ENCODE measurements at places on chromosomes 12 and 14. TPM values are rescaled to one million over a fixed set of nuclear protein-coding genes. Genes with fewer than 3 reads are reported as not detected.

The TMX1 gene
- total RNA-seq = 60.7 TPM

- DNase-seq = no peak
These were observed 142.5 kb downstream of the TMX1 start for GRCh38 chr14:51382506-51382905.

The ATL1 gene
- 5.3 TPM for total RNA-seq

GRCh38 chr12:53070877-53071492, 8.2 kb downstream of the SPRYD3 start:
- no peak for DNase-seq

The CLEC14A gene
- total RNA-seq = not detected

- DNase-seq = no peak
These were observed 1330.1 kb upstream of the USP15 start for GRCh38 chr12:60930151-60930550.

The KCNK13 gene
- total RNA-seq = 0.12 TPM

The CARMIL3 gene
- total RNA-seq = 0.07 TPM

- DNase-seq = no peak
These were observed 67.8 kb downstream of the FGD4 start for GRCh38 chr12:32466986-32467711.

DNA sequence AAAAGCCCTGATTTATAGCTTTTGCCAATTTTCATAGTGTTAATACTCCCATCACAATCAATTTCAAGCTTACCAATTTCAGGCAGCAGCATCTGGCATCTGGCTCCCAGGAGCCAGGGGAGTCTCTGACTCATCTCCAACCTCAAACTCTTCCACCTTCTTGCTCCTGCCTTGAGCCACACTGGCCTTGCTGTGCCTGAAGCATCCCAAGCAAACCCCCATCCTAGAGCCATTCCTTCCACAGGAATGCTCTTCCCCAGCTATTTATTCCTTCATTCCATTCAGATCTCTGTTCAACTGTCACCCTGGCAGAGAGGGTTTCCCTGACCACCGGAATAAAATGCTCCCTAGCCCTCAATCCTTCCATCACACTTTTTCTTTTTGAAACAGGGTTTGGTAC, 13.9 kb upstream of the PPP1CC start:
- DNase-seq = no peak

Data from epithelial cell of proximal tubule (primary cell).